ENCODE measurements at places on chromosomes 3 and 15. TPM values are rescaled to one million over a fixed set of nuclear protein-coding genes. Genes with fewer than 3 reads are reported as not detected.

DOCK3 gene
- 0.89 TPM for total RNA-seq

DNA sequence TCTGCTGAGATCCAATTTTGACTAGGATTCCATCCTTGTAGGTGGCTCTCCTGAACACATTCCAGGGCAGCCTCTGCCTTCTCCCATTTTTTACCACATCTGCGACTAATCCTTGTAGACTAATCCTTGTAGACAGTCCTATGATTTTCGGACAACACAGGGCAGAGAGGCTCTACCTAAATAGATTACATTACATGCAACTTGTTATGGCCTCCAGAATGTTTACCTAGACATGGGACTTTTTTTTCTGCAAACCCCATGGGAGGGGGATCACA, 239.3 kb upstream of the WNT5A start:
- no peak for DNase-seq

GRCh38 chr15:27937851-27938250, 161.3 kb downstream of the OCA2 start:
- no peak for DNase-seq

DNA sequence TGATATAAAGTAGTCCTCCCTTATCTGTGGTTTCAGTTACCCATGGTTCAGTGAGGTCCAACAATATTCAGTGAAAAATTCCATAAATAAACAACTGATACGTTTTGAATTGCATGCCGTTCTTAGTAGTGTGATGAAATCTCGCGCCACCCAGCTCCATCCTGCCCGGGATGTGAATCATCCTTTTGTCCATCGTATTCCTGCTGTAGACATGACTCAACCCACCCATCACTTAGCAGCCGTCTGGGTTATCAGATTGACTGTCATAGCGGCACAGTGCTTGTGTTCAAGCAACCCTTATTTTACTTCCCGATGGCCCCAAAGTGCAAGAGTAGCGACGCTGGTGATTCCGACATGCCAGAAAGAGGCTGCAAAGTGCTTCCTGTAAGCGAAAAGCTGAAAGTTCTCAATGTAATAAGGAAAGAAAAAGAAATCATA, 48.0 kb upstream of the MEX3B start:
- DNase-seq, result no peak

DNA sequence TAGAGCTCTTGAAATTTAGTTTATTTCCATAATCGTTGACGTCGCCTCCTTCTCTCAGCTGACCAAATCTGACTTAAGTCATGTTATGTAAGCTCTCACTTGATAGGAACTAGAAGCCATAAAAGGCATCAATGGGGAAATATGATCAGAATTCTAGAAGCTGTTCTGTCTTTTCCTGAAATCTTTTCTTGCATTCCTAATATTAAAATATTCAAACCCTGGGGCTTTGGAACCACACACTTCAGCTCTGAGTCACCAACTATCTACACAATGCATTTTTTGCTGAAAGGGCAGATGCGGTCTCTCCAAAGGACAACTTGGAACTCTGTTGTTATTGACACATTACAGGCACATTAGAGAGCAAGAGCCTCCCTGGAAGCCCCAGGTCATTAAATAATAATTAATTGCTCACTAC, 91.3 kb downstream of the LARS2 start:
- no peak for DNase-seq

- DNase-seq, result no peak
These were observed 40.4 kb downstream of the GOLGA6A start for GRCh38 chr15:74041777-74042435.
